ENCODE measurements at places on chromosomes 1 and 21.

- no peak for DNase-seq
Measured at GRCh38 chr21:41751611-41752011, 15.2 kb downstream of the RIPK4 start.

DNA sequence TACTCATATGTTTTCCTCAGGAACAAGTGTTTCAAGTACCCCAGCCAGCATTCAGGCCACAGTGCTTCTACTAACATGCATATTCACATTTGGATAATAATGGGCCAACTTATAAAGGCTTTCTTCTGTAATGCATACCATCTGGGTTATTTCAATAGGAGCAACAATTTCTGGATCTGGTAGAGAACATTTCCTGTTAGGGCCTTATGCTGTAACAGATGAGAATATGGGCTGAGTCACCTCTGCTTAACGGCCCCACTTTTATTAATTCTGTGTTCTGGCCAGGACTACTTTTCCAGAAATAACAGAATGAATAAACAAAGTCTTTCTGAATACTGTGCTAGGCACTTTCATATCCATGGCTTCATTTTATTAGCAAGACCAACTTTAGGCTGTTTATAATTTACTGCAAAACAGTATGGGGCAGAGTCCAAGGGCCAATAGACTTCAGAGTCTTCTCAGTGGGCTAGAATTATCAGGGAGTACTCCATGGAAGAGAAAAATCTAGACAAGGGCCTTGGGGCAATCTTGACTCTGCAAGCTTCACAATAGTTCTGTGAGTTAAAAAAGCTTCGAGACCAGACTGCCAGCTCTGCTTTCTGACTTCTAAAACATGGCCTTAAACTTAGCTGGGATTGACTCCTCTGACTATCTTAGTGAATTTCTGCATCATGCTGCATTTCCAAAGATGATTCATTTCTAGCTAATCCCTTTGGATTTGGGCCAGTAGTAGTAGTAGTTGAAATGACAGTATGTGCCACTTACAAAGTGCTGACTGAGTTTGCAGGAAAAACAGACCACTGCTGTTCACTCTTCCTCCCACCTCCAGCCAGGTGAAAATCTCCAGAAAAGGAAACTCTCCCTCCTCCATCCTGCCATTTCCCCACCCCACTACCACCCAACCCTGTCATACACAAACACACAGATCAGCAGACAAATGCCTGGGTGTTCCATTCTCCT, 8.2 kb upstream of the SSX2IP start:
- no peak for DNase-seq

- no peak for DNase-seq
Measured at GRCh38 chr1:216710055-216710454, 13.2 kb downstream of the ESRRG start.

GRCh38 chr1:65971547-65971946, 178.9 kb downstream of the PDE4B start:
- no peak for DNase-seq

- no peak for DNase-seq
Measured at GRCh38 chr21:36881228-36881627, 85.2 kb downstream of the HLCS start.

All from central memory CD8-positive, alpha-beta T cell (primary cell).